ENCODE measurements at places on chromosomes 12 and 14.
A peak's percentile ranks its signal among the peaks of the same experiment; 100 is the strongest.

- no peak for DNase-seq
These were observed 21.6 kb upstream of the HNF1A start for GRCh38 chr12:120956579-120957300.

GRCh38 chr12:27589419-27589818, 65.4 kb downstream of the PPFIBP1 start:
- DNase-seq, result no peak

GRCh38 chr12:19183121-19183838, 53.7 kb downstream of the PLEKHA5 start:
- no peak for DNase-seq

- DNase-seq, result no peak
These were observed 208.6 kb downstream of the BTG1 start for GRCh38 chr12:91937009-91937408.

DNA sequence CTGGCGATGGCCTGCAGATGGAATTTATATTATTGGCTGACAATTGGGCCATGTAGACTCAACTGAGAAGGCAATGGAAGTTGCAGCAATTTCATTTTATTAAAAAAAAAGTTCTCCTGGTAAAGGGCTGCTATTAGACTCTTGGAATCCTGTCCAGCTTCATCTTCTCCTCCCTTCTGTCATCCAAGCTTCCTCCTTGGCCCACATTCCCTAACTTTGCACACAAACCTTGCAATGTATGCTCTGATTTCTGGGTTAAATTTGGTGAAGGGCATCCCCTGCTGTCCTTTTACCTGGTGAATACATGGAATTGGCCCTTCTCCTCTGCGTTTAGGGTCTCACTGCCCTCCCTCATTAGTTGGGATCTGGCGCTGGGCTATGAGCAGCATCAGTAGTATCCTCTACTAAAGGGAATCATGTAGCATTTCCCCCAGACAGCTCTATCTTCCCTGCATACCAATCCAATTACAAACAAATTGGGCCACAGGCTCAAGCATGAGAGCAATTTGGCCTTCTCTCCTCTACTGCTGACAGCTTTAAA, 336.9 kb downstream of the BMP4 start:
- no peak for DNase-seq

DNA sequence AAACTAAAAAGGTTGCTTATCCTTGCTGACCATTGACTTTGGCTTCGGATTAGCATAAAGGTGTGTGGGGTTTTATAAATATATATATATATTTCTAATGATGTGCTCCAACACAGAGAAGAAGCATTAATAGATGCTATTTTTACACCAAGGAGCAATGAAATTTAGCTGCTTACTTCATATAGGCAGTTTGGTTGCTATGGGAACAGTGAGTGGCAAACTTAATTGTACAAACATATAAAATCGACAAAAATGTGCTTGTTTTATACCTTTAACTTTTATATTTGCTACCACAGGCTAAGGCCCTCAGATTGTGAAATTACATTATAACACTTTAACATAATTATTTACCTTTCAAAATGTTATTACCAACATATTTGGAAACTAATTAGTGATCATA, 303.4 kb downstream of the SEC23A start:
- DNase-seq, result no peak

DNA sequence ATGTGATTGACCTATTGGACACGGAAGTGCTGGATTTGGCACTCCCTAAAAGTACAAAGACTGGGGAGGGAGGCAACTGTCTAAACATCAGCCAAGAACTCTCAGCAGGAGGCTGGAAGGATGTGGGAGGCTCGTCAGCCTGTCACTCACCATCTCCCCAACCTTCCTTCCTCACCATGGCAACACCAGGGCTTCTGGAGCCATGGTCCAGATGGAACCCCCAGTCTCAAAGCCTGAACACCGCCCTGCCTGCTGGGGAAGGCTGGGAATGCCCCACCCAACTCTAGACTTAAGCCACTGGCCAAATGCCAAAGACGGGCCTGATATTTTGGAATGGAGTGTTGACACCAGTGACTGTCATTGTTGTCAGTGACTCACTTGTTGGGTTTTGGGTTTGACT, 55.3 kb downstream of the GALNT16 start:
- DNase-seq, result peak; percentile 27

DNA sequence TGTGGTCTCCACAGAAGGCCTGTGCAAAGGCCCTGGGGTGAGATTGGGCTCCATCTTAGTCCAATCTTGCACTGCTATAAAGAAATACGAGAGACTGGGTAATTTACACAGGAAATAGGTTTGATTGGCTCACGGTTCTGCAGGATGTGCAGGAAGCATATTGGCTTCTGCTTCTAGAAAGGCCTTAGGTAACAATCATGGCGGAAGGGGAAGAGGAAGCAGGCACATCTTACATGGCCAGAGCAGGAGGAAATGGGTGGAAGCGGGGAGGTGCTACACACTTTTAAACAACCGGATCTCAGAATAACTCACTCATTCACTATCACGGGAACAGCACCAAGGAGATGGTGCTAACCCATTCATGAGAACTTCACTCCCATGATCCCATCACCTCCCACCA, 55.4 kb downstream of the FAR2 start:
- no peak for DNase-seq

GRCh38 chr12:88247241-88247643, 105.1 kb downstream of the TMTC3 start:
- peak; percentile 77 for DNase-seq

GRCh38 chr12:93195511-93195910, 182.2 kb upstream of the NUDT4 start:
- no peak for DNase-seq

DNA sequence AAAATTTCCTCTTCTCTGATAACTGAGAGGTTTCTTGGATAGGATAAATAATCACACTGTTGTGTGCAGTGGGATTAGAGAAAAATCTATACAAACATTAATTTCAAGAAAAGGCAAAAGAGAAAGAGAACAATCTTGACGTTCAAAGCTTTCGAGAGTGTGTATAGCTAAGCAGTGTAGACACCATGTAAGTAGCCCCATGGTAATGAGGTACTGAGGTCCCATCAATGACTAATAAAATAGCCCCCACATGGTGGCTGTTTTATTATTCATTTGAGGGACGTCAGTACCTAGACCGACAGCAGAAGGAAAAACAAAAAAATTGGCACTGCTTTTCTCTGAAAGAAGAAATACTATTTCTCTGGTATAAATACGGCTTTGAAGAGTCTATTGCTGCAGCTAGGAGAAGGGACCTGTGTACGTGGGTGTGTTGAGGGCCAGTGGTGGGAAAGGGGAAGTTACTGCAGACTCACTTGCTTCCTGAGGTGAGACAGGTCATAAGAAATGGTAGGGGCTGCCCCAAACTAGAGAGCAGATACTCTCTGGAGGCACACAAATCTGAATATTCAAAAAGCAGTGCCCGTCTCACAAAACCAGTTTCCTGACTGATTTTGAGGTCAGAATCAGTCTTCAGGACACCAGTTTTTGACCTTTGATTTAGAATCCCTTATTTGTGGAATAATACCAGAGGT, 339.8 kb downstream of the EMP1 start:
- DNase-seq, result no peak

GRCh38 chr14:67883717-67884116, 64.1 kb downstream of the RAD51B start:
- DNase-seq, result peak; percentile 18

- DNase-seq, result no peak
These were observed 982.2 kb upstream of the FBXO33 start for GRCh38 chr14:40414386-40414785.

DNA sequence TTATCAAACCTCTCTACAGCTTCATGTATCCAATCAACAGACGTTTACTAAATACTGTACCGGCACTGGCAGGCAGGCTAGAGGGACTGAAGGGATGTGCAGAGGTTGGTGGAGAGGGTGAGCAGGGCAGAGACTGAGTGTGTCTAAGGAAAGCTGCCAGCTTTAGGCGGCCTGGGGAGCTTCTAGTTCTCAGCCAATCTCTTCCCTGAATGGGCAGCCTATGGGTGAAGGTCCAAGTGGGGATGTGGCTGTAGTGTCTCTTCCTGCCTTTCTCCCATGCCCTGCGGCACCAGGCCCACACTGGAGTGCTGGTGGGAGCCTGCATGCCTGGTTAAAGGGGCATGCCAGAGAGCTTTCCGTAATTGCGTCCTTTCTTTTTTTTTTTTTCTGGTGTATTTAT, 239.8 kb downstream of the CACNA1C start:
- no peak for DNase-seq

GRCh38 chr14:66426451-66426850, 59.7 kb upstream of the CCDC196 start:
- DNase-seq, result no peak

- DNase-seq, result no peak
These were observed 1005.9 kb upstream of the ATXN7L3B start for GRCh38 chr12:73531752-73532151.

DNA sequence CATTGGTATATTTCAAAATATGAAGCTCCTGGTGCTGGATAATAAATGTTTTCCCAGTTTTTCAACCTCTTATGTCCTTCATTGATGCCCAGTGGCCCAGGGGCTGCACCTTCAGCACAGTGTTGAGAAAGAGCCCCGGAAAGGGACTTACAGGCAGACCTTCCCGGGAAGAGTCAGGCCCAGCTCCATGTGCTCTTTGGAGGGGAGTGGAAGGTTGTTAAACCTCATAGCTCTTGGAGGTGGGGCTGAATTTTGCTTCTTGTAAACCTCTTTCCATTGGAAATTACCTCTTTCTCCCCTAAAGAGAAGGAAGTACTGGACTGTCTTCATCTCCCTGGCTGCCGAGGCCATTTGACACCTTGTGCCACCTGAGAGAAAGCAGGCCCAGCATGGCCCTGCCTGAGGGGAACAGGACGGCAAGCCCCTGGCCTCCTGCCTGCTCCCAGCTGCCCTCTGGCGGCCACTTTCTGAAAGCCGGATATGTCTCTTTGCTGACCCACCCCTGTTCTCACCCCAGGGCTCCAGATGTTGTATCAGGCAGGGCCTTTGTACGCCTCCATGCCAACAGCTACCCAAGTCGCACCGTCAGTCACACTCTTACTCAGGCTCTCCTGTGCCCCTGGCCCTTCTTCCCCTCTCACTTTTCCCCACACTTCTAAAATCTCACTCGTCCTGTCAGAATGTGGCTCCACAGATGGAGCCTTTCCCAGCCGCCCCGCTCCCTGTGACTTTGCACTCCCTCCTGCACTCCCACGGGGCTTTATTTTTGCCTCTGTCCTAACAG, 43.0 kb downstream of the EVL start:
- peak; percentile 88 for DNase-seq

GRCh38 chr12:116319233-116319897, 41.9 kb upstream of the MED13L start:
- DNase-seq, result no peak
